ENCODE measurements at places on chromosomes 3 and 15.

GRCh38 chr15:90648137-90649070, 68.7 kb upstream of the BLM start:
- peak; percentile 51 for DNase-seq

- DNase-seq: no peak
These were observed 3.0 kb upstream of the CSRNP1 start for GRCh38 chr3:39156421-39156820.

GRCh38 chr15:59227021-59227420, 20.4 kb downstream of the LDHAL6B start:
- DNase-seq: no peak

DNA sequence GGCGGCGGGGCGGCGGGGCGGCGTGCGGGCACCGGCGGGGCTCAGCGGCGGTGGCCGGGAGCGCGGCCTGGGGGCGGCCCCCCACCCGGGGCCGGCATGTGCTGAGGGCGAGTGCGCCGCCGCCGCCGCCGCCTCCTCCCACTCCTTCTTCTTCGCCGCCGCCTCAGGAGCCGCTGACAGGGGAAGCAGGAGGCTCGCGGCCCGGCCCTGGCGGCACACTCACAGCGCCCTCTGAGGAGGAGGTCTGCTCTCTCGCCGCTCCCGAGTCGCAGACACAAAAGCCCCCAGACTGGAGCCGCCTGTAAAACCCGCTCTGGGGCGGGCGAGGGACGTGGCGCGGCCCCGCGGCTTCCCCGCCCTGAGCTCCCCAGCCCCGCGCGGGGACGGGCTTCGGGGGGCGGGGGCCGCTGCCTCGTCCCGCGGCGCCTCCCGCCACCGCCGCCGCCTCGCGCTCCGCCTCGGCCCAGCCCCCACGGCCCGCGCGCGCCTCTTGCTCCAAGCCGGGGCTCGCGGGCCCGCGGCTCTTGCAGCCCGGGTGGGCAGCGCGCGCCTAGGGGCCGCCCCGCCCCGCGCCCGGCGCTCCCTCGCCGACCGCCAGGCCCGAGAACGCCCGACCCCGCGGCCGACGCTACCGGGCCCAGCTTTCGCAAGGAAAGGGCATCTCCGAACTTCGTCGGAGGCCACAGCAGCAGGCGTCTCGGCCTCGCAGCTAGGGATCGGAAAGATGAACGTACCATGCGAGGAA, at the start of gene PYGO1:
PYGO1 (minus strand) TSS at position 276 of the 745 bp plus-strand sequence. CDS start 462 bp downstream, outside the sequence.
- peak; percentile 34 for DNase-seq

- DNase-seq: no peak
These were observed 133.7 kb upstream of the LRRN1 start for GRCh38 chr3:3665546-3665945.

Data from D721Med (cell line).